ENCODE measurements at places on chromosomes 3 and 15.

DNA sequence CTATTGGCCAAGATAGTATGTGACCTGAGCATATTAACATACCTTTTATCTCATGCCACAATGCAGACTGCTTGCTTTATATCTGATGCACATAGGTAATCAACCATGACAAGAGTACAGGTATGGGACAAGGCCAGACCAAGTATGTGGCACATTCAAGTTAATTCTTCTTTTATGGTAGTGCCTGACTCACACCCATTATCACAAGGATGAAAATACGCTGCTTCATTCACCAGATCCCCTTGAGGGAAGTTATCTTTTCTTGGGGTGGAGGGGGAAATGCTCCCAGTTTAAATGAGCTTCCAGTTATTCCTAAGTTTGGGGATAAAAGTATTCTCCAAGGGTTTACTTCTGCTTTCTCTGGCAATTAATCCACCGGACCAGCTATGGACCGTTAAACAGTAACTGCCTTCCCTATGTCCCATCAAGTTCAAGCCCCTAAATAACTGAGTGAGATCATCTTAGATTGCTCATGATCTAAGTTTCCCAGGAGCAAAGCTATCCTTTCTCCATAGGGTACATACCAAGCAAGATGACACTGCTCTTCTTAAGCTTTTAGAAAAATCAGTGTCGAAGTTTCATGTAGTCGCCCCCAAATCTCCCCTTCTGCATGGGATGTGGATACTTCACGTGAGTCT is 1.9 kb downstream of the COL8A1 start:
- peak; percentile 7 for DNase-seq

- no peak for DNase-seq
Observed at GRCh38 chr3:7897655-7898054, 604.0 kb upstream of the LMCD1 start.

GRCh38 chr3:195194559-195195206 is 76.3 kb downstream of the XXYLT1 start:
- DNase-seq, result no peak

DNA sequence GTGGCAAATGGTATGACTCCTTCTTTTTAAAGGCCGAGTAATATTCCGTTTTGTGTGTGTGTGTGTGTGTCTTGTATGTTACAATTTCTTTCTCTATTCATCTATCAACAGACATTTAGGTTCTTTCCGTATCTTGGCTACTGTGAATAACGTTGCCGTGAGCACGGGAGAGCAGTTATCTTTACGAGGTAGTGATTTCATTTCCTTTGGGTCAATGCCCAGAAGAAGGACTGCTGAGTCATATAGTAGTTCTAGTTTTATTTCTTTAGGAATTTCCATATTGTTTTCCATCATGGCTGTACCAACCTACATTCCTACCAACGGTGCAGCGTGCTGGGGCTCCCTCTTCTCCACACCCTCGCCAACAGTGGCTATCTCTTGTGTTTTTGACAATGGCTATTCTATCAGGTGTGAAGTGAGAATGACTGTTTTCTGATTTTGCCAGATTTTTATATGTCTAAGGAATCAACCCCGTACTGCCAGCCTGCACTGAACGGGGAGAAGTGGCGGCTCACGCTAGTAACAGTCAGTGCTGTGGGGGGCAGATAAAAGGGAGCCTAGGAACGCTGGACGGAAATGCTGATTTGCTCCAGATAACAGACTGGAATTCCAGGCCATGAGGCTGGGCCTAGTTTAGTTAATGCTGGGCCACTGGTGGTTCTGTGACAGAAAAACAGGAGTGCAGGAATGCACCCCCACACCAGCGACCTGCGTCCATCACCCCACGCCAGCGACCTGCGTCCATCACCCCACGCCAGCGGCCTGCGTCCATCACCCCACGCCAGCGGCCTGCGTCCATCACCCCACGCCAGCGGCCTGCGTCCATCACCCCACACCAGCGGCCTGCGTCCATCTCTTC is 168.1 kb downstream of the XXYLT1 start:
- DNase-seq, result peak; percentile 93

DNA sequence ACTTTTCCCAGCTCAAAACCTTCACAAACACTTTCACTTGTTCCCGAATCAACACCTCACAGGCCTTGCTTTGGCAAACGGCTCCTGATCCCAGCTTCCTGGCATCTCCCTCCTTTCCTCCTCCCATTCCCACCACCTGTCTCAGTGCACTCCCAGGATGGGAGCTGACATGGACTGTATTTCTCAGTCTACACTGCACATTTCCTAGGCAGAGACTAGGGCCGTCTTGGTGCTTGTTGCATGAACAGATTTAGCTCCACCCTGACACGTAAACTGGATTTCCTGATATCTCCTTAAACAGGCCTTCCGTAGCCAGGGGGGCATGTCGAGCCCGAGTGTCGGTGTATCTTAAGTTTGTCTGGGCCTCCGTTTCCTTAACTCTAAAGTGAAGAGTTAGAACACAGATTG is 790 bp upstream of the WHAMM start:
- no peak for DNase-seq

DNA sequence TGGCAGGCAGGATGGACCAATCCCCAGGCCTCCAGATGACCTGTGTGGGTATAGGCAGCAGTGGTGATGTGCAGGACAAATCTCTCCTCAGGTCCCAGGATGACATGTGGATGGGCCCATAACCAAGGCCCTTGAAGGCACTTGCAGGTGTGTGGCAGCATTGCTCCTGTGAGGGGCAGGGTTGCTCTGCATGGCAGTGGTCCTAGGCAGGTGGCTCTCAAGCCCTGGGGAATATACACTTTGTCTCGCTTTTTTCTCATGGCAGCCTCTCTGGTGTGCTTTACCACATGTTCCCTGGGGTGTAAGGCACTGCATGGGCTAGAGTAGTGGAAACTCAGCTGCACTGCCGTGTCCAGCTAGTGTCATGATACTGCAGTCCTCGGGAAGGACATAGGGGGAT is 503.6 kb downstream of the UNC13C start:
- no peak for DNase-seq
